DMS 273 treated with DMSO at 0.1 percent for 48 hours (cell line): ENCODE measurements at places on chromosomes 5 and 9.

GRCh38 chr9:137447722-137448601 is 6.8 kb upstream of the ENTPD8 start:
- no peak for DNase-seq

- no peak for DNase-seq
Measured at GRCh38 chr9:136192289-136193126, 12.4 kb downstream of the LHX3 start.

- no peak for DNase-seq
Measured at GRCh38 chr9:77794985-77795384, 146.9 kb upstream of the GNA14 start.

DNA sequence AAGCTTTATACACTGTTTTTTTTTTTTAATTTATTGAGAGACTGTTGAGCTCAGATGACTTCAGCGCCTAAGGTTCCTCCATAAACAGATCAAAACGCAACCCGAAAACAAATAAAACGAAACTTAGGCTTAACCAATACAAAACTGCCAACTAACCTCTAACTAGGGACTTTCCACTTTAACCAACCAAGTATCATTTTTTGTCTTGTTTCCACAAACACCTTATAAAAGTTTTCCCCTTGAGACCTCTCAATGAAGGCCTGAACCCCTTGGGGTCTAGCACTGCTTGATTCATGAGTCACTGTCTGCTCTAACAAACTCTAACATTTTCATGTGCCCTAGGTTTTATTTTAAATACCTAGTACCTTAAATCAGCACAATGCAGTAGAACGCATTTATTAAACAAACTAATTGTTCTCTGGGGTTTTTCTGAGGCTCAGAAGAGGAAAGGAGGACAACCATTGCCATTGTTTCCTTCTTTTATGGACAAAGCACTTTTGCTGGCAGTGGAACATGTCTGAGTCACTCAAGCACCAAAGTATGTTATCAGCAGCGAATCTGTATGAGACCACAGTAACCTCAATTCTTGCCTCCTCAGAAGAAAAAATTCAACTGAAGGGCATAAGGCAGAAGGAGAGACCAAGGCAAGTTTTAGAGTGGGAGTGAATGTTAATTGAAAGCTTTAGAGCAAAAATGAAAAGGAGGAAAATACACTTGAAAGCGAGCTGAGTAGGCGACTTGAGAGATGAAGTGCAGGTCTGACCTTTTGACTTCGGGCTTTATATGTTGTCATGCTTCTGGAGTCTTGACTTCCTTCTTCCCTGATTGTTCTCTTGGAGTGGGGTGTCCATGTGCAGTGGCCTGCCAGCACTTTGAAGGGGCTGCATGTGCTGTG is 97.7 kb upstream of the HCN1 start:
- no peak for DNase-seq

GRCh38 chr9:74855072-74855471 is 32.6 kb downstream of the TRPM6 start:
- no peak for DNase-seq

DNA sequence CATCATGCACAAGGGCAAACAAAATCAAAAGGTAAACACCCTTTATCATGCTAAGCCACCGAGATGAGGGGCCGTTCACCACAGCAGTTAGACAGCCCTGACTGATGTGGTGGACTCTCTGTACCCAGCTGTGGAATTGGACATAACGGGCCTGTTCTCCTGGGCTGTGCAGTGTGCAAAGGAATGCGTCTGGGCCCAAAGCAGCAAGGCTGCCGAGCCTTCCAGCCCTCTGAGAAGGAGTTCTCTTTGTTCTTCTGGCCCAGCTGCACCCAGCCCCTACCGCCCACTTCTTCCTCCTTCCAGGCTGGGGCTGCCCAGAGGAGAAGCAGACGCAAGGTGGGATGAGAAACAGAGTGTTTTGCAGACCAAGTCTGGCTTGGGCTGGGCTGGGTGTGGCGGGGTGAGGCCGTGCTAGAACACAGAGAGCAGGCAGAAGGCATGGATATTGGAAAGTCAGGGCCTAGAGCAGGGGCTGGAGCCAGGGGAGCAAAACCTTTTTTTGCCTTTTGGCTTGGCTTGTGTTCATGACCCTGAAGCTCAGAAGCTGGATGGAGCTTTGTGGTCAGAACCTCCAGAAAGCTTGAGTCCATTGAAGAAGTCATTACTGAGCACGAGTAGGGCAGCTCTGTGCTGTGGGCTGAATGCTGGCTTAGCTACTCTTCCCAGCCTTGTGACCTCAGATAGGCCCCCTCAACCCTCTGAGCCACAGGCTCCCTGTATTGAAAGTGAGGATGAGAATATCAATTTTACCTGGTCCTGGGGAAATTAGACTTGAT is 49.8 kb upstream of the SH3PXD2B start:
- no peak for DNase-seq

- no peak for DNase-seq
Measured at GRCh38 chr5:77867914-77868313, 91.8 kb upstream of the TBCA start.
